Neural progenitor cell (in vitro differentiated cells): ENCODE measurements at places on chromosomes 16 and 17. TPM values are rescaled to one million over a fixed set of nuclear protein-coding genes. Genes with fewer than 3 reads are reported as not detected.

GRCh38 chr16:87790292-87791100 is 24.7 kb upstream of the KLHDC4 start:
- no peak overlapping the region for H3K4me3 ChIP-seq
- no peaks in the 10 kb centered on the region for H3K36me3 ChIP-seq
- H3K4me1 ChIP-seq: no peaks in the 10 kb centered on the region

OR1E2 gene
- total RNA-seq: not detected in 2 replicates

PRSS33 gene
- 0.40 and 0.73 TPM in 2 replicates for total RNA-seq

DNA sequence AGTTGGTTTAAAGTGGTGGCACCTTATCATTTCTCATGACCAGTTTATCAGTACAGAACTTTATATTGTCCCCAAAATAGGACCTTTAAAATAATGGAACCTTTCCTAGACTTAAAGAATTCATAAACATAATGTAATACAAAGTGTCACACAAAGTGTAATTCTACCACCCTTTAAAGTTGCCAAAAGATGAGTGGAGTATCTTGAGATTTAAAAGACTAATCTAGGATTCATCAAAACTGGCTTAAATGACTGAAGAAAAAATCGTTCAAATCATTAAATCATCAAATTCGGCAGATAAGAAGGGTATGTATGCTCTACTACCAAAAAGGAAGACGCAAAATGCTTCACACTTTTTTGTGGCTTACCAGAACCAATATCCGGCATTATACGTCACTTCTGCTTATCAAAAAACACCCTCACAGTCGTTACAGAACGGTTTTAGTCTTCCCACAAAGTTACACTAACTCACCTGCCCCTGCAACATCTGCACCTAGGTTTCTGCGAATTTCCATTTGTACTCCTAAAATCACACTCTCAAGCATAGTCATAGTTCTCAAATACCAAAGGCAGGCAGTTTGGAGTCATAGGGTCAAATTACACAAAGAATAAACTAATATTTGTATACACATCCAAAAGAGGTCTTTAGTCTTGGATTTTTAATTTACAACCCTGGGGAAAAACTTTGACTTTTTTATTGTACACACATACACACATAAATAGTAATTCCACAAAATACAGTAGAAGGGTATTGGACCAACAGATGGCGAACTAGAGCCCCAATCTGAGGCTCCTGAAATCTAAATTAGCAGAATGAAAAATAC is 1.4 kb upstream of the KANSL1 start:
- DNase-seq: peak; percentile 33
- no peak overlapping the region for H3K27ac ChIP-seq
- no peaks in the 10 kb centered on the region for H3K36me3 ChIP-seq
- peaks cover 24% of the 10 kb centered on the region for H3K4me1 ChIP-seq
- H3K27me3 ChIP-seq: no peaks in the 10 kb centered on the region

FADS6 gene
- 0.36 TPM in 1 of 2 replicates, not detected in the other for total RNA-seq

DNA sequence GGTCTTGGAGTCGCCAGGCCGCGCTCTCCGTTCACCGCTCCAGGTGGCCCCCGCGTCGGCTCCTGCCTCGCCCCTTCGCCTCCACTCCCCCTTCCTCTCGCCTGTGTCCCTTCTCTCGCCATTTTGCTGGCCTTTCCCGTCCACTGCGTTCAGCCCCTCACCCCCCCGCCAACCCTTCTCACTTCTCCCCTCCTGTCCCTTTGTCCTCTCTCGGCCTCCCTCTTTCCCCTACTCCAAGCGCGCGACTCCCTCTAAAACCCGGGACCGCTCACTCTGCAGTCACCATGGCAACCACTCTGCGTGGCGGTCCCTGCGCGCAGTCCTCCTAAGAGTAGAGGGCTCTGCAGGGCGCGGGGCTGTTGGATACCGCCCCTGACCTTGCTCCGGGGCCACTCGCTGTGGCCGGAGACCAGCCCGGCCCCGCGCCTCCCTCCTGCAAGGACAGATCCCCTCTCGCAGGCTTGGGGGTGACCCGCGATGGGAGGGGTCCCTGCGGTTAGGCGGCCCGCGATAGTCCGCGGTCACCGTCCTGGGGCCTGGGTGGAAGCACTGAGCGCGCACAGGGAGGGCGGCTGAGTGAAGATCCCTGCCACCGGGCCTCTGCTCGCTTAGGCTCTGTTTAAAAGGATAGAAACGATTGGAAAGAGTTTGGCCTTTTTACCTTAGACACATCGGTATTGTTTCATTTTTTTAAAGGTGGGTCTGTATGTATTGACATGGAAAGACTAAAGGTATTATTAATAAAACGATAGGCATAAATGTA is 454 bp downstream of the CCDC40 start:
- peak overlapping the region; percentile 72 for H3K4me3 ChIP-seq
- peaks cover 11% of the 10 kb centered on the region for H3K27me3 ChIP-seq
- H3K27ac ChIP-seq: no peak overlapping the region
- H3K36me3 ChIP-seq: peaks cover 5% of the 10 kb centered on the region
- DNase-seq: peak; percentile 92
- peaks cover 8% of the 10 kb centered on the region for H3K4me1 ChIP-seq

EPX gene
- total RNA-seq: not detected in 2 replicates

KIF2B gene
- total RNA-seq: not detected in 2 replicates
